ENCODE measurements at places on chromosomes 2 and 18.

- DNase-seq = no peak
These were observed 305.4 kb downstream of the LPIN1 start for GRCh38 chr2:12051831-12052230.

DNA sequence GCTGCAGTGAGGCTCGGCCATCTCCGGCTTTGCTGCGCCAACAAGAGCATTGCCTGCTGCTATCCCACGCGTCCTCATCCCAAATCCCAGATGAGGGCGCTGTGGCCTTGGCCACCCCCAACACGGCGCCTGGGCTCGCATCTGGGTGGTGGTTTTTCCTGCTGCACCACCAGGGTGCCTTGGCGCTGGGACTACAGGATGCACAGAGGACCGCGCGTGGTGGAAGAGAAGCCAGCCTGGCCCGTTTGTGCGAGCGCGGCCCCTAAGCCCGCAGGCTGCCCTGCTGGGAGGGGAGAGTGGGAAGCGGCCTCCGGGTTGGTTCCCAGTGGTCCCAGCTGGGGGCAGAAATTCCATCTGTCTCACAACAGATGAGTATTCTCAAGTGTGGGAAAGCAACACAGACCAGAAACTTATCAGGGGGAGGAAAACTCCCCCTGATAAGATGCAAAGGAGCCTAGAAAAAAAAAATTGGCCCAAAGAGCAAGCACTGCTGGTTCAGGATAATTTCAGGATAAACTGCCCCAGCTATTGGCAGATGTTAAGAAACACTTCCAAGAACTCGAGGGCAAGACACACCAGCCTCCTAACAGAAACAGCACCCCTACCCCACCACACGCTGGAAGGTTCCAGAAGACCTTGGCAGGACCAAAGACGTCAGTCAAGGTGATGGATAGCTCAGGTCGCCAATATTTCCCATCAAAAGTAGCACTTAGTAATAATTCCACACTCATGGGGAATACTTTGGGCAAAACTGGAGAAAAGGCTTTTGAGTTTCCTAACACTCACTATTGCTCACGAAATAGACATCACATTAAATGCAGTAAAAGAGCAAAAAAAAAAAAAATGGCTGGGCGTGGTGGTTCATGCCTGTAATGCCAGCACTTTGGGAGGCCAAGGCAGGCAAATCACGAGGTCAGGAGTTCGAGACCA is 152.1 kb downstream of the PXDN start:
- DNase-seq = no peak

DNA sequence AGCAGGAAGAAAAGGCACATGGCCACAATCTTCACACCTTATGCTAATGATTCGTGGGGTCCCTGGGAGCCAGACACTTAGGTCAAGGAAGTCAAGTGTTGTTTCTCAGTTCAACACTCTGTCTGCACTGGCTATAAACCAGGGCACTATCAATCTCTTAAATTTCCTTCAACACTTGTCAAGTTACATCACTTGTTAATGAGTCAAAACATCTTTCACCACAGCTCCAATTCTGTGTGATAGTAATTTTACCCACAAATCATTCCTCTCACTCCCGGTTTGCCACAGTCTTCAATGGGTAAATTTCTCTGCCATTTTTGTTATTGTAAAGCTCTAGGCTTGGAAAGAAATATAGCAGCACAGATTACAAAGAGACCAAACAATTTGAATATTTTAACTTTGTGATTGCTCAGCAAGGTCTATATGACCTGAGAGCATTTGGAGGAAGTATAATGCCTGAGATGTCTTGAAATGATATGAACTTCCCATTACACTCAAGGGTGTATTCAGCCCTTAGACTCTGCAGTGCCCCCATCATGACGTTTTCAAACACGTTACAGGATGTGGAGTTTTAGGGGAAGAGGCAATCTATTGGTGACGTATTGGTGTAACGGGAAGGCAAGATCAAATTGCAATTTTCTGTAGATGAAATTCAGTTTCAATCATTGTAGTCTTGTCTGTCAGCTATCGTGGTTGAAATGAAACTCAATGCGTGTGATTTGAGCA is 78.7 kb downstream of the ICOS start:
- DNase-seq = no peak

- no peak for DNase-seq
These were observed 154.1 kb downstream of the SMAD7 start for GRCh38 chr18:48796491-48797205.

- no peak for DNase-seq
These were observed 51.4 kb downstream of the LBH start for GRCh38 chr2:30282721-30283120.

GRCh38 chr2:102336502-102336945 is 19.1 kb upstream of the IL18R1 start:
- no peak for DNase-seq

DNA sequence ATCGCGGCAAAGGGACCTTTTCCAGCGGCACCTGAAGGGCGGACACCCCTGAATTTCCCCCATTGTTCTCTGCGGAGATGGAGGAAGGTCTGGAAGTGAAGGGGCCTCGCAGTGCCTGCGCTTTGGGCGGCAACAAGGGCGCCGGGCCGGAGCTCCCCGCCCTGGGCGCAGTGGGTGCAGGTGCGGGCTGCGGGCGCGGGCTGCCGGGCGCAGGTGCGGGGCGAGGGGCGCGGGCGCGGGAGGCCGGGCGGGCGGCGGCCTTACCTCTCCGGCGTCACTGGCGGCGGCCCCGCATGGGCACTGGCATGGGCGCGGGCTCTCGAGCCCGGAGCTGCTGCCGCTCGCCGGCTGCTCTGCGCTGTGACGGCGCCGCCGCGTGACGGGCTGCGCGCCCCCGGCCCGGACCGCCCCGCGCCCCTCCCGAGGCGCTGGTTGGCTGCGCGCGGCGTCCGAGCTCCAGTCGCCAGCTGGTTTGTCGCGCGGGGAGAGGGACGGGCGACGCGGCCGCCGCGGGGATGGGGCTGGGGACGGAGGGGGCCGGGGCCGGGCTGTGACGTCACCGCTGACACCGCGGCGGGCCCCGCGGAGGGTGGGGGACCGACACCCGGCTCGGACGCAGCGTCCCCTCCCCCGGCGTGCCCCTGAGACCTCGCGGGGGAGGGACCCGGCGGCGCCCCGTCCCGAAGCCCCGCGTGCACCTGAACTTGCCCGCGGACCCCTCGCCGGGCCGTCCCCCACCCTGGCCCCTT is at the start of gene KIF1A:
Gene KIF1A (minus strand): TSS at position 362 of the 749 bp plus-strand sequence. CDS start 22,467 bp downstream, outside the sequence.
- no peak for DNase-seq

DNA sequence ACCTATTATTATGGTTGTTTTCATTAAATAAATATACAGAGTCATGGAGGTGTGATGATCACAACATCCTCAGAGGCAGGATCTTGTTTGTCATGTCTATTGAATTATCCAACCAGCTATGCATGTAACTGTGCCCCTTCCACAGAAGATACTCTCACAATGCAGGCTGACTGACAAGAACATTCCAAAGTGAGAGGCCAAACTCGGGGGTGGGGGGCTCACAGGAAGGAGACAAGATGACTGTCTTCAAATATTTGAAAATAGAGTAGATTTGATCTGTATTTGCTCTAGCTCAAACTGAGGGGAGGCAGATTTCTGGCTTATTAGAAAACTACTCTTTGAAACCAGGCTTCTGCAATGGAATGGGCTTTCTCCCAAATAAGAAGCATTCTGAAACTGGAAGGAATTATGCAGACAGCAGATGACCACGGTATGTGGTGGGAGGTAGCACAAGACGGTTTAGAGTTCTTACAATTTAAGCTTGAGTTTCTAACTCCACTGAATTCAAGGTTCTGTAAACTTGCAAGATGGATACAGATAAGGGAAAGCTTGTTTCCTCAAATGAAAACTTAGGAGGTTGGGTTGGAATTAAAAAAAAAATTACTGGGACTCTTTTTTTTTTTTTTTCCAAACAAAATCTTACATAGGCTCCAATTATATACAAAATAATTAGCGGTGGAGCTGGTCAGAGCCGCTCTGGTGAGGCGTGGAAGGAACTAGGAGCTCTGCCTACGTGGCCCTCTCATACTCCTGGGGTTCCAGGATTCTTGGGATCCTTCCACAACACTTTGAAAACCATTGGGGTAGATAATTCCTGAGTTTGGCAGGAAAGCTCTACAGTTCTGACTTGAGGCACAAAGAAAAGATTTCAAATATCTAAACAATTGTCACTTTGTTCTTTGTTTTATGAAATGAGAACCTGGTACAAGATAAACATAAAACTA is 79.3 kb downstream of the PLA2R1 start:
- DNase-seq = no peak

DNA sequence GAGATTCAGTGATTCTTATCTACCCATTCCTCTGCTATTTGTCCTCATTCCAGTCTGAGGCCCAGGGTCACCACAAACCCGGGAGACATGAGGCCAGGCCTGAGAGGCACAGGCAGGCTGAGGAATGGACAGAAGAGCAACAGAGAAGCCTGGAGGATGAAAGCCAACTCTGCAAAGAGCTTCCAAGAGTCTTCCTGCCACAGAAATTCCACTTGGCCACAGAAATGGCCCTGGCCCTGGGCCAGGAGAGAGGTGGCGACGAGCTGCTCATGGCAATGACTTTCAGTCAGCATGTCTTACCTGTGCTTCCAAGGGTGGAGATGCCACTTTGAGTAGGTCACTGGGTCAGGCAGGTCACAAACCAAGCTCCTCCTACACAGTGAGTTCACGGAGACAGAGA is 155.3 kb upstream of the PKDCC start:
- no peak for DNase-seq

- DNase-seq = no peak
These were observed 56.1 kb upstream of the CDCA7 start for GRCh38 chr2:173298536-173299097.

- no peak for DNase-seq
These were observed 14.1 kb downstream of the ZFP36L2 start for GRCh38 chr2:43212216-43212835.

GRCh38 chr2:42390401-42390969 is 29.5 kb upstream of the COX7A2L start:
- DNase-seq = no peak

DNA sequence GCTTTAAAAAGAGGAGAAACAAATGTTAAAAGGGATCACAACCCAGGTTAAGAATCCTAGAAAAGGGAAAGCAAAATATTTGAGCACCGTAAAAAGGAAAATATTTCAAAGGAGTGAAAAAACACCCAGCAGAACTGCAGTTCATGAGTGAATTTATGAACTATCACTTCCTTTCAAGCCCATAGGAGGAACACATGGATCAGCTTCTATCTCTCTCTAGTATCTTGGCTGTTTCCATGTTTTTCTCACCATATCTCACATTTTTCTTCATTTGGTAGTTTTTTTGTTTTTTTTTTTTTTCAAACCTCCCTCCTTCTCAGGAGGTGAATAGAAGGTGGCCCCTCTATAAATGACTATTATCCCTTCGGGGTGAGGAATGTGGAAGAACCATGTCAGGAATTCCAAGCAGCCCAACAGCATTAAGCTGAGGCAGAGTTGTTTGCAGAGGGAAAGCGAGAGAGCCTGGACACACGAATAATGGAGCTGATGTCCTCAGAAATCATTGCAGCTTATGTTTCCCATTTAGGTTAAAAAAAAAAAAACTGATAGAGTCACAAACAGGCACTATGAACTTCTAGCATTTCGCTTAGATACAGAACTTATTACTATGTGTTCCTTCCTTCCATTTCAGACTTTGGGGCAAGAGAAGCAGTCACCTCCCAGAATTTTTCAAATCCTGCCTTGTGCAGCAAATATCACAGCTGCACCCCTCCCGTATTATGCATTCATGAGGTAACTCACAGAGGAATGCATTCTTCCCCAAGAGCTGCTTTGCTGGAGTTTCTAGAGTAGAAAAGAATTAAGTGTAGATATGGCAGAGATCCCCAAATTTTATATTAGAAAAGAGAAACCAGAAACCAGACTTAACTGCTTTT is 315.6 kb downstream of the IRS1 start:
- DNase-seq = no peak

GRCh38 chr2:47695800-47696477 is 87.0 kb upstream of the MSH6 start:
- no peak for DNase-seq

GRCh38 chr18:10197097-10197496 is 257.3 kb upstream of the APCDD1 start:
- DNase-seq = no peak

- no peak for DNase-seq
These were observed 418.3 kb upstream of the SPHKAP start for GRCh38 chr2:228599781-228600180.

DNA sequence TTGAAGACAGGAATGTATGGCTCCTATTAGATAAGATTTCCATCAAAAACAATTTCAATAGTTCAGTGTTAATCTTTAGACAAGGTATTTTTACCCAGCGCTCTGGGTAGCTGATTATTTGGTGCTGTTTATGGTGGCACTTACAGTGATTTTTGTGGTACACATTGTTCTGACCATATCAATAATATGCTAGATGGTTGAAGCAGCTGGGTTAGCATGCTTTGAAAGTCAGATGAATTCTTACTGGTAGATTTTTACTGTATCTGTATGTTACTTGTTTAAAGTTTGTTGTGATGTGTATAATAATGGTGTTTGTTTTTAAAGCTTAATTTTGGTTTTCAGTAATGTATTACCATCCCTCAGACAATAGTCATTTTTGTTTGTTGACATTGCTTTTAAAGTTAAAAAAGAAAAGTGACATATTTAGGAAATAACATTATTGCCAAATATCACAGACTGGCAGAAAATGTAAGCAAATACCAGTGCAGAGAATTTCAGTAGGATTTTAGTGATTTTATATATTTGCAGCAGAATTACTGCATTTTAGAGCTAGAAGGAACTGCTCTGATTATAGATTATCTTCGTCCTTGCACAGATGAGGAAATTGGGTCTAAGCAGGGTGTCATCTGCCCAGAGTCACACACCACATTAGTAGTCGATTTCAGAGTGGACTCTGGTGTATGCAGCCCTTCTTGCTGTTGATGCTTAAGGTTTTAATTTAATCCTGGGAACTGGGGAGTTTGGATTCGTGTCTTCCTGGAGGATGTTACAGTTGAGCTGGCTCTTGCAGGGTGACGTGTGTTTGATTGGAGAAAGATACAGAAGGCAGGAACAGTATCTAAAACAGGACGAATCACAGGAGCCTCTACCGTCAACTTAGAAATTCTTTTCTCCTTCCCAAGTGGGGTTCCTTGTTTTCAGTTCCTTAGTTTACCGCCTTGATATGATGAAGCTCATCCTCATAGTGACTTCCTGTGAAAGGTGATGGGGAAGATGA is 6.6 kb downstream of the SOCS6 start:
- no peak for DNase-seq

DNA sequence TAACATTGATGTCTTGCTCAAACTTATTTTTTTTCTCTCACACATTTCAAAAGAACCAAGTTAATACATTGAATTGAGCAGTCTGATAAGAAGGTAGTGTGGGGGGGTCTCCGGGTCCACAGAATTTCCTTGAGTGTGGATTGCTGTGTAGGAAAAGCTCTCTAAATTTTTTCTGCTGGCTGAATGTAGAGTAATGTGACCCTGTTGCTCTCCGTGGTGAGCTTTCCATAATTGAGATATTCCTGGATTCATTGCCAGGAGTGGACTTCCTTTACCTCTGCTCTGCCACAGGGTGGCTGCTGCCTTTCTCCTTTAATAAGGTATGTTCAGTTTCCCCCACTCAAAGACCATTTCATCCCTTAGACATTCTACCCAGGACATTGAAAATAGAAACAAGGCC is 50.9 kb downstream of the PKP4 start:
- no peak for DNase-seq

Measured in stimulated activated CD4-positive, alpha-beta T cell treated with anti-CD3 and anti-CD28 coated beads, Interleukin-15, amount 100 ng/mL, for 1 hour (primary cell).